Naive thymus-derived CD4-positive, alpha-beta T cell (primary cell): ENCODE measurements at places on chromosomes 3 and 15.

GRCh38 chr3:136334209-136334608, 84.1 kb downstream of the PCCB start:
- no peak for DNase-seq

DNA sequence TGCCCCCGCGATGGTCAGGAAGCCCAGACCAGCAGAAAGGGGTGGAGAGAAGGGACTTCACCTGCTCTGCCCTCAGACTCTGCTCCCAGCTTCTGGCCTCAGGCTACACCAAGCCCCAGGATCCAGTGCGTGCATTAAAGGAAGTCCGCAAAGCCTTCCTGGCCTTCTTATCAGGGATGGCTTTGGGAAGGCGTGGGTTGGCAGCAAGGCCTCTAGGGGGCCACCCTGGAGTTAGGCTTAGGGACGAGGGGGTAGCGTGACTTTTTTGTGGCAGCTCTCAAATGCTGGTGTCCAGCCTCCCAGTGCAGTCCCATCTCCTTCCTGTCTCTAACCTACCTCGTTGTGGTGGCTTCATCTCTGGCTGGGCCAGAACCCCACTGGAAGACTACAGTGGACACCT, 18.9 kb upstream of the RPL29 start:
- no peak for DNase-seq

- no peak for DNase-seq
These were observed 55.8 kb downstream of the TRPC1 start for GRCh38 chr3:142779591-142779990.

DNA sequence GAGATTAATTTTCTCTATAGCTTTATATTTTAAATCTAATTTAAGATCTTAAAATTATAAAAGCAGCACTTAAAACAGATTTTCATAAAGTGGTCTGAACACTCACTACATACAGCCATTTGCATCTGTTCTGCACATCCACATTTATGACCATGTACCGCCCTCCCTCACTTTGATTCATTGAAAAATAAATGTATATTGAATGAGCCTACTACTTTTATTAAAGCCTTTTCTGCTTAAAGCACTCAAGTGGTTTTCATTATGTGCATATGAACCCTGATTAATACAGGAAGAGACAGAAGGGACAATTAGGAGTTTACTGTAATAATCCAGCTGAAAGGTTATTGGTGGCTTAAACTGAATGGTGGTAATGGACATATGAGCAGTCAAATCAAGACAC, 129.4 kb downstream of the DLG1 start:
- DNase-seq = no peak

- DNase-seq = no peak
These were observed 2.7 kb downstream of the FBXO40 start for GRCh38 chr3:121595765-121596406.

DNA sequence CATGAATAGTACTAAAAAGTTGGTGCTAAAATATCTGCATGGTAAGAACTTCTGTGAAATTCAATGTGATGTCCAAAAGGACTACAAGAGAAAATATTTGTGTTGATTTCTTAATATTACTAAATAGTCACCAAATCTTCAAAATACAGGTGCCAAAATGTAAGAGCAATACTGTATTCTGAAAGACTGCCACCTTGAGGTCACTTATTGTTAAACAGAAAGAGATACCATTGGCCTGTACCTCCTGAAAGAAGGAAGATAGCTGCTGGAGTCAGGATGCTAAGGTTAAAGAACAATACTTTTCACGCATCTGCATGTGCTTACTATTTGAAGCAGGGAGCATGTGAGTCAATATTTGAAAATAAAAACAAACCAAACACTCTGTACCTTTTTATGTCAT, 72.0 kb upstream of the LSAMP start:
- no peak for DNase-seq

GRCh38 chr3:14457999-14458398, 55.6 kb downstream of the SLC6A6 start:
- DNase-seq = no peak

DNA sequence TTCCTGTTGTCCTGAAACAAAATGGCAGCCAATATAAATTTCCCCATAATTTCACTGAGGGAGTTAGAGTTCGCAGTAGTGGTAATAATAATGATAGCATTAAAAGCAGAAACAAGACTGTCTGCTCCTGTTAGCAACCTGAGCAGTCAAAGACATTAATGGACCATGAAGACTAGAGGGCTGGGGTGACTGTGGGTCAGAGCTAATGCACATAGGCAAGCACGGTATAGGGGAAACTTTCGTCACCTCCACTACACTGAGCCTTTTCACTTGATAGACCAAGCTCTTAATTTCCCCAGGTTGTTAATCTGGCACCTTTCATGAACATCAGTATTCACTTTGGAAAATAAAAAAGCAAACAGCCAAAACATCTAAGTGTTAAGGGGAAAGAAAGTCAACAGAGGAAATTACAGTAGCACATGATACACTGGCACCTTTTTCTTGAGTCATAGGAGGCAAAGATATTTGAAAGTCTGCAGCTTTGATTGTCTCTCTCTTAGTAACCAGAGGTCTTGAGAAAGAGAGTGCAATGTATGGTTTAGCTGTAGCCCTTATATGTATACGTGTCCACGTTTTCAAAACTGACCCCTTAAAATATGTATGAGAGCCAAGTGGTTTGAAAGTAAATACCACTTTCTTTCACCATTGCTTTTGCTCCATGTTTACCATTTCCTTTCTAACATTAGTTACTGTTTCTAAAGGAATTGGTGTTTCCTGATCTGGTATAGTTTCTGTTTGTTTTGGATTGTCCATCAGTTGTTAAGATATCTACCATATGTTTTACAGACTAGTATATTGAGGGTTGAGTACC, 104.8 kb downstream of the FILIP1L start:
- DNase-seq = no peak

DNA sequence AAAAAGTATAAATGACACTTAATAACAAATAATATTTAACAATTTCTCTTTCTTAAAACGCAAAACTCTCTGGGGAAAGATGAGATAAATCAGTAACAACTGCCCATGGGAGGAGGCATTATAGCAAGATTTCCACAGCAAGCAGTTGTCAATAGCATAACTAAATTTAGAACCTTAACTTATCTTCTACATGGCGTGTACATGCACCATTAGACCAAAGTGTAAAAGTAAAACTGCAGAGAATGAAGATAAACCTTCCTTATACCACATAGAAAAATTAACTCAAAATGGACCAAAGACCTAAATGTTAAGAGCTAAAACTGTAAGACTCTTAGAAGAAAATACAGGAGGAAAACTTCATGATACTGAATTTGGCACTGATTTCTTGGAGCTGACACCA, 39.9 kb downstream of the MYO5A start:
- no peak for DNase-seq

DNA sequence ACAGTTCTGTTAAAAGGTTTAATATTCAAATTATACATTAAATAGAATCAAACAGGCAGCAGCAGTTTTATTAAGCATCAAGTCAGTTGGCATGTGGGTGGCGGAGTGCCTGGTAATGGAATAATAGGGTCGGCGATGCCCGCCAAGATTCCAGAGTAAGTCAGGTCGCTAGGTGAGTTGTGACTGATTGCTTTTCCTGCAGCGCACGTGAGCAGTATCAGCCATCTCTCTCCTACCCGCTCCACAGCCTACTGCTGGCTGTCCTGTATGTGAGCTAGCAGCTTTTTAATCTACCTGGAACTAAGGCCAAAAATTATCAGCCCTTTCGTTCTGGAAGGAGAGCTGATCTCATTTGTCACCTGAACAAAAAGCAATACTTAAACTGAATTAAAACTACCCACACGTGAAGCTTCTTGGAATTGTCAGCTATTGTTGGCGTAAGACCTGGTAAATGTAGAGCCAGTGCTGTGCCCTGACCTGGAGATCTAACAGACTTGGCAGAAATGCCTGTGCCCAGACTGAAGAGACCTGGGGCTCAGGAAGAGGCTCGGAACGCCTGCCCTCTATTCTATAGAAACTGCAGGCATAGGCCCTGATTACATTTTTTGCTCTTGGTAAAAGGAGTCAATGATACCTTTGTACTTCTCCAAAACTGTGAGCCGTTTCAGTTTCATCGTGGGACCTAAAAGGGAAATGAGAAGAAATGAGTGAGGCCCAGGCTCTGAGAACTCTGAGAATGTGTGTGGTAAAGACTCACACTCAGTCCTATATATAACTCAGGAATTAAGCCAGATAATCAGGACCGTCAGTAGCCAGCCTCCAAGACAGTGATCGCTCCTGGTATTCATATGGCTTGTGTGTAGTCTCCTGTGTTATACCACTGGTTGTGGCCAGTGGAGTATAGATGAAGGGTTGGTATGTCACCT, 21.9 kb downstream of the IDH3A start:
- no peak for DNase-seq

GRCh38 chr3:46923559-46924350, 46.2 kb downstream of the PTH1R start:
- DNase-seq = peak; percentile 44

DNA sequence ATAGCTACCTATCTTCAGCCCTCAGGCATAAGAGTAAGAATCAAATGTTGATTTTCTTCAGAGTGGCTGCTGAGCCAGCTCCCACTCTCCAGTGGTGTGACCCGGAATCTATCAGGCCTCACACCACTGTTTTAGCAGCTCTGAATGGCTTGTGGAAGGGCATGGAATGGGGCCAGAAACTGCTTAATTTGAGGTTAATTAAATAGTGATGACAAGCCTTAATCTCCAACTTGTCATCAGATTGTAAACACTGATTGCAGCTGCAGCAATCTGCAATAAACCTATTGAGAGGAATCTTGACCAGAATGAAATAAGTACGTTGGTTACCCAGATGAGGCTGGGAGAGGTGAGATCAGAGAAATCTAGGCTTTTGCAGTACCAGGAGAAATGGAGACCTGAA, 317.4 kb downstream of the FHIT start:
- DNase-seq = no peak

DNA sequence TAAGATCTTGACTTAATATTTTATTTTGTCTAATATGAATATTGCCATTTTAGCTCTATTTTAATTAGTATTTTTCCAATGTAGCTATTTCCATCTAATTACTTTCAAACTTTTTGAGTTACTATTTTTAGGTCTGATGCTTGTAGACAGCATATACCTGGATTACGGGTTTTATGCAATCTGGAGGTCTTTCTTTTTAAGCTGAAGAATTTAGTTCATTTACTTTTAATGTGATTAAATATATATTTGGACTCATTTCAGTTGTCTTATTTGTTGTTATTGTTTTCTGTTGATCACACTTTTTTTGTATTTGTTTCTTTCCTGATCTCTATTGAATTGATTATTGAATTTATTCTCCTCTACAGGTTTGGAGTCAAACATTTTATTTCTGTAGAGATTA, 30.3 kb downstream of the THRB start:
- no peak for DNase-seq

DNA sequence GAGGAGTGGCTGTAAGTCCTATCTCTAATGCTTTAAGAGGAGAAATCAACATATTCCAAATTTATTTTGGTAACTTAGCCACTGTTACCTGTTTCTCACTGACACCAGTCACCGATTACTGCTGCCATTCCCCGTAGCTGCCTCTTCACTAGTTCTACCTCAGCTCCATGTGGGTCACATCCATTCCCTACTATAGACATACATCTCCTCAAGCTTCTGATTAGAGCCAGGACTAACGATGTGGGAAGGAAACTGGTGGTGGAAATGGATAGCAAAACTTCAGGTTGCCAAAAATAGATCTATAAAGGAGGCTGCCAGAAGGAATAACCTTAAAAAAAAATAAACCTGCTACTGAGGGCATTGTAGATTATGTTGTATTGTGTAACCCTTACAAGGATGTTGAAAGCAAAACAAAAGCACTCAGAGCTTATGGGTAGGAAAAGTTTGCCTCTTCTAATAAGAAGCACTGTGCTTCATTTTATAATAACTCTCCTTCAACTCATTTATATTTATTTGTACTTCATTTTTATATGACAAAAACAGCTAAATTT, 56.0 kb downstream of the KAT2B start:
- DNase-seq = no peak

GRCh38 chr3:32597656-32598055, 27.0 kb upstream of the DYNC1LI1 start:
- DNase-seq = no peak

DNA sequence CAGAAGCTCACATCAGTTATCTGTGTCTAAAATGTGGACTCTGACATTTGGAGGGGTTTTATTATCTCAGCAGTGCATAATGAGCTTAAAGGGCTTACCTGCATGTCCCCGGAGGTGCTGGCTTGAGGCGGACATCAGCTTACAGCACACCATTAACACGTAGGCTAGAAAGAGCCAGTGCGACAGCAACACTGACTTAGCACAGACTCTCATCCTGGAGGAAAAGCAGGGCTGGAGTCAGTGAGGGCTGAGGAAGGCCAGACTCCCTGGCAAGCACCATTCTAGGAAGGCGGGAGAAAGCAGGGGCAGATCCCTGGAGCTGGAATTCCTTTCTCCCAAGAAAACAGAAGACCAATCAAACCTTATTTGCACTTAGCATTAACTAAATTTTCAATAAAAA, 51.7 kb downstream of the TAFA4 start:
- no peak for DNase-seq

GRCh38 chr3:194042927-194043326, 93.0 kb upstream of the HES1 start:
- no peak for DNase-seq

GRCh38 chr15:71611553-71612396, 198.6 kb upstream of the NR2E3 start:
- no peak for DNase-seq

GRCh38 chr3:72630969-72631344, 217.3 kb downstream of the SHQ1 start:
- no peak for DNase-seq

DNA sequence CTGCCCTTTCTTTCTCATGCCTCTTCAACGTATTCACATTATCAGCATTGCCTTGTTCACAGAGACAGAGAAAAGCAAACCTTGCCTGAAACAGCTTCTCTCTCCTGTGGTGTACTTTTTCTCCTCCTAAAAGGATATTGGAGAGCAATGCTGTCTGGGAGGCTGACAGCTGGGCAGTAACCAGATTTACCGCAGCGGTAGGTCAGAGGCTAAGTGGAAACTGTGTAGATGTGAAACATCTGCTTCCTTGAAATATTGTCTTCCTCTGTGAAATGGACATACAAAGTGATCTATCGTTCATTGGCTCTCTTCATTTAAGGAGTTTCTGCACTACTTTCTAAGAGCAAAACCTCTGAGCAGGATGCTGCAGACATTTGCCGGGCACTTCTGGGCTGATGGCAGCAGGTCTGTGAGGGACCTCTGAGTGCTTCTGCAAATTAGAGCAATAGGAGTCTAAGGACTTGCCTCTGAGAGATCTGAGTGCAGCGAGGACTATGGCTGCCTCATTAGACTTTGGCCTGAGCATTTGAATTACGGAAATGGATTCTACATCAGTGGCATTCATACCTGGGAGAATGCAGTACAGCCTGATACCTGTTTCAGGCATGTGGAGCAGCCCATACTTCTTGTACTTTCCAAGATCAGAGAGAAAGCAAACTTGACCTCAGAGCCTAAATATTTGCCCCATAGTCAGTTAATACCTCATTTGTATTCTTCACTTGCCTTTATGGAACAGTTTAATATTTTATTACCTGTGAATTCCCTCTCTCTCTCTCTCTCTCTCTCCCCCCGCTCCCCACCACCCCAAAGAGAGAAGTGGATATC, 260.5 kb upstream of the TPRG1 start:
- DNase-seq = no peak

GRCh38 chr3:12553921-12554391, 2.9 kb upstream of the MKRN2 start:
- DNase-seq = no peak

GRCh38 chr3:131324923-131325322, 56.7 kb upstream of the NUDT16 start:
- DNase-seq = no peak

GRCh38 chr3:42717306-42717705, 14.7 kb upstream of the HHATL start:
- no peak for DNase-seq

GRCh38 chr15:59632714-59633113, 21.1 kb downstream of the GCNT3 start:
- no peak for DNase-seq

GRCh38 chr15:74892931-74893330, 3.1 kb downstream of the MPI start:
- no peak for DNase-seq
